ENCODE measurements at places on chromosomes 2 and 18.
A peak's percentile ranks its signal among the peaks of the same experiment; 100 is the strongest.

- DNase-seq = no peak
These were observed 26.5 kb downstream of the SLC16A14 start for GRCh38 chr2:230042195-230042594.

DNA sequence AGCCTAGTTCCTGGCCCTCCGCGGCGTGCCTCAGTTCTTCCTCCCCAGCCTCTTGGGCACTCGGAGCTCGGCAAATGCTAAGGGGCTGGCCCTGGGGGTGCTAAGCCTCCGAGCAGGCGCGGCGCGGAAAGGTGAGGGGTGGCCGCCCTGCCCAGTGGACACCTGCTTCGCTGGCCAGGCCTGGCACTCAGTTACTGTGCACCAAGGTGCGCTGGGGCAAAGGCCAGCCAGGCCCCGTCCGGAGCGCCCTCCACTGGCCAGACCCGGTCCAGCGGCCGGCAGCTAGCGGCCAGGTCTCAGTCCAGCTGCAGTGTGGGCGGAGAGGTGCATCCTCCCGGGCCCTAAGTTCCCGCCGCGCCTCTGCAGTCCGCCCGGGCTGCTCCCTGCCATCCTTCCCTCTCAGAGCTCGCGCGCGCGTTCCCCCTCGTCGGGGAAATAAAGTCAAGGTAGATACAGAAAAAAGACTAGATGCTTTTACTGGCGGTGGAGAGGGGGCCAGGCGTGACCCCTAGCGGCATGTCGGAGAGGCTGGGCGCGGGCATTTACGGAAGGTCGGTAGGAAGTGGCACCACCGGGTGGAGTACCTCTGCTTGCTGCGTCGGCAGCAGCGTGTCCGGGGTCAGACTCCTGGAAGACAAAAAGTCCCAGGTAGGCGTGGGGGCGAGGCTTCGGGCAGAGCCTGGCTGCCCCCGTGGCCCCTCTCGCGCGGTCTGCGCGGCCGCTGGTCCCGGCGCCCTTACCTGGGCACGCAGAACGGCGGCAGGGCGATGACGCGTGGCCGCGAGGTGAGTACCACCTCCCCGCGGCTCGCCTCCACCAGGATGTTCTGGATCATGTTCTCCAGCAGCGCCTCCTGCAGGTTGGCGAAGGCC is 9.4 kb upstream of the CRYBA2 start:
- DNase-seq = no peak

DNA sequence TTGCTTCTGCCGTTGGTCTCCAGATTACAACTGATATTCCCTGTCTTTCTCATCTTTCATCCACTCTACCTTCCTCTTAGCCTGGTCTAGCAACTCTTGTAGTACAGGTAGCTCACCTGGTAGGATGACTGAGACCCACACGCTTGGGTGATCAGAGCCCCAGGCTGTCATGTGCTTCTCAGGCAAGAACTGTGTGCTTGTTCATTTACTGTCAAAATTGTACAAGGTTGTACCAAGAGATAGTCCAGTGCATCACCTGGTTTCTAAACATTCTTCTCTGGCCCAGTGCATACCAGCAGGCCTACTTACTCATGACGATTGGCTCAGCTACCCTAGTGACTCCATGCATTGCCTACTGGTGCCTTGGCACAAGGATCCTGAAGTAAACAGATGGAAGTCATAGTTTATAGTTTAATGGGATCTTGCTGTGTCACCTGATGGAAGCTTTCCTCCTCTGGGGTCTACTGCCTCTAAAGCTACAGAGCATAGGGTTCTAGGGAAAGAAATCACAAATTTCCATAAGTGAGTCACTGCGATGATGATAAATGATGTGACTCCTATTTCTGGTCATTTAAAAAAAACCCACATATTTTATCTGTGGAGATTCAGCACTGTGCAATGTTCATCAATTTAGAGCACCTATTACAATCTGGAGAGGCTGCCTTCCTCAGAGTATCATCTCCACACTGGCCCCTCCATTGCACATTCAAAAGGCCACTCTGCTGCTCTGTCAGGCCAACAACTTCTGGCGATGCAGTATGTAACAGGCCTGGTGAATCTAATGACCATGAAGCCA is 481.8 kb upstream of the MEIS1 start:
- DNase-seq = no peak

GRCh38 chr2:128457006-128457604 is 138.4 kb upstream of the HS6ST1 start:
- peak; percentile 24 for DNase-seq
